Hepatic stellate cell (primary cell): ENCODE measurements at places on chromosomes 16 and 17.

DNA sequence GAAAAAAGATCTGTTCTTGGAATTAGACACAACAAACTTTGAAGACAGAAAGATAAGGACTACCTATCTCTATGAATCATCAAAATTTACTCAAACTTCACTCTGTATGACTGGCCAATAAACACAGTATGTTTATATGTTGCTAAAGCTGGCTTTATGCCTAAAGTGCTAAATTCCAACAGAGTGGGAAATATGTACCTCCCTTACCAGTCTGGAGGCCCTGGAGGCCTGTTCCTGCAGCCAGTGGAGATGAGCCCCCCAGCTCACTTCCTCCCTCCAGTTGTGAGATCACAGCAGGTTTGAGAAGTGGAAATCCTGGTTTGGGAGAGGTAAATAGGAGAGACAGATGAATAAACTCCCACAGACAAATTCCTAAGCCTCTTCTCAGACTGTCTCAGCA is 9.0 kb downstream of the ZNF23 start:
- no peak for DNase-seq

DNA sequence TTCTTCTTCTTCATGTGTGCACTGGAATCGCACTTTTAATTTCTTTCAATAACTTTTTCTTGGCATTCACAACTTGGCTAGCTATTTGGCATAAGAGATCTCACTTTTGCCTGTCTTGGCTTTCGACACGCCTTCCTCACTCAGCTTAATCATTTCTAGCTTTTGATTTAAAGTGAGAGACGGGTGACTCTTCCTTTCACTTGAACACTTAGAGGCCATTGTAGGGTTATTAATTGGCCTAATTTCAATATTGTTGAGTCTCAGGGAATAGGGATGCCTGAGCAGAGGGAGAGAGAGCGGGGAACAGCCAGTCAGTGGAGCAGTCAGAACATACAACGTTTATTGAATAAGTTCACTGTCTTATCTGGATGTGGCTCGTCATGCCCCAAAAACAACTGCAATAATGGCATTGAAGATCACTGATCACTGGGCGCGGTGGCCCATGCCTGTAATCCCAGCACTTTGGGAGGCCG is 200.3 kb downstream of the SEC14L1 start:
- no peak for DNase-seq

DNA sequence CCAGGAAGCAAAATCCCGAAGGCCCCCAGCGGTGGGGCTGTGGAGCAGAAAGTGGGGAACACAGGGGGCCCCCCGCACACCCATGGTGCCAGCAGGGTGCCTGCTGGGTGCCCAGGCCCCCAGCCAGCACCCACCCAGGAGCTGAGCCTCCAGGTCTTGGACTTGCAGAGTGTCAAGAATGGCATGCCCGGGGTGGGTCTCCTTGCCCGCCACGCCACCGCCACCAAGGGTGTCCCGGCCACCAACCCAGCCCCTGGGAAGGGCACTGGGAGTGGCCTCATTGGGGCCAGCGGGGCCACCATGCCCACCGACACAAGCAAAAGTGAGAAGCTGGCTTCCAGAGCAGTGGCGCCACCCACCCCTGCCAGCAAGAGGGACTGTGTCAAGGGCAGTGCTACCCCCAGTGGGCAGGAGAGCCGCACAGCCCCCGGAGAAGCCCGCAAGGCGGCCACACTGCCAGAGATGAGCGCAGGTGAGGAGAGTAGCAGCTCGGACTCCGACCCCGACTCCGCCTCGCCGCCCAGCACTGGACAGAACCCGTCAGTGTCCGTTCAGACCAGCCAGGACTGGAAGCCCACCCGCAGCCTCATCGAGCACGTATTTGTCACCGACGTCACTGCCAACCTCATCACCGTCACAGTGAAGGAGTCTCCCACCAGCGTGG is 6.5 kb downstream of the CBX2 start:
- DNase-seq, result no peak

DNA sequence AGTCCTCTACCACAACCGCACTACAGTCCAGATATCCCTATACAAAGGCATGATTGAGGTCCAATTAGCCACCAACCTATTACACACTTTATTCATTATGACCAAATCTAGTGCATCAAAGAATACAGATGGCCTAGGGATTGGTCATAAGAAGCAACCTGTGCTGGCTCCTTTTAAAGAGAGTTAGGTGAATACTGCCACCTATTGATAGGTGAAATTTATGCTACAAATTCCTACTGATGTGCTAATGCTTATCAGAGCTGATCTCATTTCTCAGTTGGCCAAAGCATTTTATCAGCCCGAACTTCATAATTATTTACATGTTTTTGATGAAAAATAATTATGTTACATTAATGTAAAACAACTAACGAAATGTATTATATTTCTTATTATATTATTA is 166.3 kb downstream of the ANKFN1 start:
- peak; percentile 8 for DNase-seq

GRCh38 chr16:50938932-50939331 is 197.0 kb downstream of the CYLD start:
- no peak for DNase-seq

- no peak for DNase-seq
These were observed 199.8 kb downstream of the CYB561 start for GRCh38 chr17:63246344-63246743.

DNA sequence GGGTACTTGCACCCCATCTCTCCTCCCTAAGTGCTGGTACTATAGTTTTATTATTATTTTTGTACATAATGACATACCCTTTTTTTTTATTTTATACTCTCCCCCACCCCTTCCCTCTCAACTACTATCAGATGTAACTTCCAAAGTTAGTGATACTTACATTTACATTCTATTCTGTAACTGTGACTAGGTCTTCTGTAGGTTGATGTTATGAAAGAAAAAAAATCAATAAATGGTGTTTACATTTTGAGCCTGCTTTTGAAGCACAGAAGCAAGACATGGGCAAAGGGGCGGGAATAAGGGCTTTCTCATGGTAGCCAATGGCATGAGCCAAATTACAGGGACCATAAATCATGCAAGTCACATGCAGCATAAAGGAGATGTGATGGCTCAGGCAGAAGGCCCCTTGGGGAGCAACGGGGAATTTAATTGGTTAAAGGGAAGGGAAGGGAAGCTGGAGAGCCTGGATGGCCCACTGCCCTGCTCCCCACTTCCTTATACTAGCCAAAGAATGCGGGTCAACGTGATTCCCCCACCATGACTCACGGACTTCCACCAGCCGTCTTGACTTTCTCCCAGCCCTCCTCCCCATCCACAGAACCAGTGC is 2.4 kb upstream of the ACSF2 start:
- DNase-seq, result peak; percentile 84

DNA sequence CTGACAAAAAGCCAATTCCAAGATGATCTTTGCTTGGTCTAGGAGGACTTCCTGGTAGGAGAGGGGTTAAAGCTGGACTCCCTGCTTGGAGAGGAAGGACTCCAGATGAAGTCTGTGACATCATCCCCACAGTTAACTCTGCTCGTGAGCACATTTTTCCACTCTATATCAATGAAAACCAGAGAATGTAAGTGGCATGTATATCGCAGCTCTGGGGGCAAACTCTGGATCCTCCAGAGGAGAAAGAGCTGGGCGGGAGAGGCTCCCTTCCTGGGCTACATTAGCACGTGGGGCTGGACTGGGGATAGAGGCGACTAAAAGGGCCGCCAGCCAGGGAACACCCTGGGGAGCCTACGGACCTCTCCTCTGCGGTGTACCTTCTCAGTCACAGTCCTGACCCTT is 34.1 kb downstream of the HIC1 start:
- DNase-seq, result no peak

GRCh38 chr16:31201582-31202413 is 762 bp downstream of the PYCARD start:
- no peak for DNase-seq

DNA sequence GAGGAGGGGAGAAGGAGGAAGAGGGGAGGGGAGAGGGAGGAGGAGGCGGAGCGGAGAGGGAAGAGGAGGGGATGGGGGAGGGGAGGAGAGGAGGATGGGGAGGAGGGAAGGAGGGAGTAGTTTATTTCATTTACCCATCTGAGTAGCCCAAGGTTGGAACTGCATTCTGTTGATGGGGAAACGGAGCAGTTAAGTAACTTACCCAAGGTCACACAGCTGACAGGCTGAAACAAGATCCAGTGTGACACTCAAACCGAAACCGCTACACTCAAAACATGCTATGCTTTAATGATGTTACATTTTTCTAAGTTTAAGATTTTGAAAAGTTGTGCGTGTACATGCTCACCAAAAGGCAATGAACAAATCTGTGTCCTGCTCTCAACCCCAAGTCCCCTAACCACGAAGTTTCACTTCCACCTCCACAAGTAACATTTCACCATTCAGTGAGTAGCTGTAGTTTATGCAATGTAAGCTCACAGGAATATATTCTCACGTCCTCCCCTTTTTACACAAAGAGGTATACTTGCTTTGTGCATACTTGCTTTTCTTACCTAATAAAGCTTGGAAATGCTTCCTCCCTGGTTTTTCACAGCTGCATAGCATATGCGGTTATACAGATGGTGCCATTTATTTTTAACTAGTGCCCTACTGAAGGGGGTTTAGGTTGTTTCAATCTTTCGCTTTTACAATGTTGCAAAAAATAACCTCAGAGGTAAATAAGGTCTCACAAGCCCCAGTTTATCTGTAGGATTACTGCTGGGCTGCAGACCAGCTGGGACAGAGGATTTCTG is 275.3 kb downstream of the PARN start:
- DNase-seq, result no peak

DNA sequence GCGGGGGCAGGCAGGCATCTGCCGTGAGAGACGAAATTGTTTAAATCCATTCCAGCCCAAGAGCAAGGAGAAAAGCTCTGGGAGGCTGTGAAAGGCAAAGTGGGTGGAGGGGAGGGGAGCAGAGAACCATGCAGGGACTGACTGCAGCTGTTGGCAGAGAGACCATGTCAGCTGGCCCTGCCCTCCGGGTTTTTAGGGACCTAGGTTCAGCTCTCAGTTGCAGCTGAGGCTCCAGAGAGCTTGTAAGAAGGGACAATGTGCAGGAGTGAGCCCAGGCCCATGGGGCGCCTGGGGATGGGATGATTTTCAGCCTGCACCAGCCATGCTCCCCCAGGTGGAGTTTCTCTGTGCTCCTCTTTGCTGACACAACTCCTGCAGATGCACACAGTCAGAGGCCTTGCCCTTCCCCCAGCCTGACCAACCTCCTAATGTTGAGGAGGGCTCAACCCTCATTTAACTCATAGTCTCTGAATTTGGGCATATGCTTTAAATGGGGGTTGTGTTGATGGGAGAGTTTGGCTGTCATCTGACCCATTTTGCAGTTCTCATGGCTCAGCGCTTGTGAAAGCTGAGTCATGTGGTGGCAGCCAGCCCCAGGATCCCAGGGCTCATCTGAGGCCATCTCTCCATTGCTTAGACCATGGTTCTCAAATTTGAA is 70.9 kb downstream of the PLXDC1 start:
- peak; percentile 73 for DNase-seq

GRCh38 chr17:7441266-7441665 is 2.0 kb downstream of the FGF11 start:
- no peak for DNase-seq

DNA sequence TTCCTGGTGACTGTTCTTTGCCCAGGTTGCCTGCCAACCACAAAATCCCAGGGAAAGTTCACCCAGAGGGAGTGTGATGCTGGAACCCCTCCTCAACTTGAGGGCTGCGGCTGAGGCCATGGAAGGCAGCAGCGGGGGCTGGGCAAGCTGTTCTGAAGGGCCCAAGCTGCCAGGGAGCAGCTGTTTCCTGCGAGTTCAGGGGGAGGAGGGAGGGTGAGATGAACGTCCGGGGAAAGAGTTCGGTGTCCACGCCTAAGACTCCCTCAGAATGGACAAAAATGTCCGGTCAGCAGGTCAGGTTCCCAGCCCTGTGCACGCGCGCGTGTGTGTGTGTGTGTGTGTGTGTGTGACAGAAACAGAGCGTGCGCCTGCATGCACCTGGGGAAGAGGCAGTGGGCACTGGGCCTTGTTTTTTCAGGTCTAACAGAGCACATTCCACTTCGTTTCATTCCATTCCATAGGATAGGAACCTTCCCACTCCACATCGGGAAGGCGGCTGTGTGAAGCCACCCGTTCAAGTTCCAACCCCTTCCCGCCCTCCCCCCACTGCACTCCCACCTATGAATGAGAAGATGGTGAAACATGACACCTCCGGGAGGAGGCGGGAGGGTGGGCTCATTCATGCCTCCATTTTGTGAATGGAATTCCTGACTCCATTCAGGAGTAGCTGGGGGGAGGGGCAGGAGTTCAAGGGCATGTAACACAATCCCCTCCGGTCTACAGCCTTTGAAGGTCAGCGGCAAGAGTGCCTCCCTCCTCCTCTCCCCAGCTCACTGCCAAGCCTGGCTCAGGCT is 15.7 kb downstream of the ETV4 start:
- DNase-seq, result peak; percentile 85

DNA sequence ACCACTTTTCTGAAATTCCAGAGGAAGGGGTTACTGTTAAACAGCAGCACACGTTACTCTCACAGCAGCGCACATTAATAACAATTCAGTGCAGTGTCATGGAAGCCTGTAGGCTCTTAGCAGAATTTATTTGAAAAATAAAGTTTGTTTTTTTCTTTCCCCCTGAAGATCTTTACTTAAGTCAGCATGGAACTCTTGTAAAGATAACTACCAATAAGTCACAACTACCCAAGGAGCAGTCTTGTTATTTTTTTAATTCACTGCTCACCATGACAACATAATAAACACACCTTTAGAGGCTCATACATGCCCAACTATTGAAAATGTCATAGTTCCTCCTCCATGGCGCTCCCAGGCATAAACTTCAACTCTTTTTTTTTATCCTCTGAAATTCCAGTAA is 31.8 kb upstream of the PSMD7 start:
- DNase-seq, result no peak

- no peak for DNase-seq
These were observed 15.0 kb downstream of the SLC16A3 start for GRCh38 chr17:82243648-82244412.
